ENCODE measurements at places on chromosomes 3 and 15. TPM values are rescaled to one million over a fixed set of nuclear protein-coding genes. Genes with fewer than 3 reads are reported as not detected.

DNA sequence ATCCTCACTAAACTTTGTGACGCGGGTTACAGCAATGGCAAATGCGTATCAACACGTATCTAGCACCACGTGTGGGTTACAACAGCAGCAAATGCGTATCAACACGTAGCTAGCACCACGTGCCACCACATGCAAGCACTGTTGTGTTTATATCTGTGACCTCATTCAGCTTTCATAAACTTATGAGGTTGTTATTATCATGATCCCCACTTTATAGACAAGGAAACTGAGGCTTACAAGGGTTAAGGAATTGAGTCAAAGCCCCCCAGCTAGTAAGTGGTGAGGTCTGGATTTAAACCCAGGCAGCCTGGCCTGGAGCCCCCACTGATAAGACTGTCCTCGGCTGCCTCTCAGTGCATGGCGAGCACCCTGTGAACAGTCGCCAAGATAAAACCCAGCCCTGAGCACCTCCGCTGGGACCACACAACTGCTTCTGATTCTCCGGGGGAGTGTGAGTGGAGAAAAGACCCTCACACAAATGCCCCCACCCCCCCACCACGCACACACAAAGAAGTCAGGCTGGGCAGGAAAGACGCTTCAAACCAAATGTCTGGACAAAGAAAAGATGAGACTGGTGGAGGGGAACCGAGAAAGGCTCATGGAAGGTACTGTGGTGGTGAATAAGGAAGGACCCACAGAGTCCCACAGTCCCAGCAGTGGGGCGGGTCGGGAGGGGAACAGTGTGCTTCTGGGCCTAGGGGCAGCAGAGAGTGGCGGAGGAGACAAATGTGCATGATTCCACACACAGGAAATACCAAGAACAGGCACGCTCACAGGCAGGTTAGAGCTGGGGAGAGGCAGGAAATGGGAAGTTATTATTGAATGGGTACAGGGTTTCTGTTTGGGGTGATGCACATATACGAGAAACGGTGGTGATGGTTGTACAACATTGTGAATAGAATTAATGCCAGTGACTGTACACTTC lies 173.4 kb downstream of the XXYLT1 start:
- DNase-seq: peak; percentile 69

- no peak for DNase-seq
These were observed 105.6 kb downstream of the OXSM start for GRCh38 chr3:25895443-25895842.

- no peak for DNase-seq
These were observed 440.0 kb upstream of the PROK2 start for GRCh38 chr3:72224804-72225509.

FOXL2NB gene
- polyA plus RNA-seq: 0.09 TPM

DNA sequence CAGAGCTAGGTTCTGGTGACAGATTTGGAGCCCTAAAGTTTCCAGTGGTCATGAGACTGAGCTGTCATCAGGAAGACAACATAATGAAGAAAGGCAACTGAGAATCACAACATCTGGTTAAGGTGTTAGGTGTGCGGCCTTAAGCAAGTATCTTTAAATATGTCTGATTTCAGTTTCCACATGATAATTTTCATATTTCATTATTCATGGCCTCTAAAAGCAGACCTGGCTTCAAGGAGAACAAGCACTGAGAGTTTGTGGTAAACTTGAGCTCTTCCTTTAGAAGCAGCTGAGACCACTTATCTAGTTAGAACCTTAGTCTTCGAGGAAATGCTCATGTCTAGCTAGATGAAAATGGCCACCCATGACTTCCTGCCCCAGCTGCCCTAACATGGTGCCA lies 25.7 kb upstream of the MYLK start:
- no peak for DNase-seq

Data from mammary epithelial cell (primary cell).